ENCODE measurements at places on chromosomes 2 and 18.

DNA sequence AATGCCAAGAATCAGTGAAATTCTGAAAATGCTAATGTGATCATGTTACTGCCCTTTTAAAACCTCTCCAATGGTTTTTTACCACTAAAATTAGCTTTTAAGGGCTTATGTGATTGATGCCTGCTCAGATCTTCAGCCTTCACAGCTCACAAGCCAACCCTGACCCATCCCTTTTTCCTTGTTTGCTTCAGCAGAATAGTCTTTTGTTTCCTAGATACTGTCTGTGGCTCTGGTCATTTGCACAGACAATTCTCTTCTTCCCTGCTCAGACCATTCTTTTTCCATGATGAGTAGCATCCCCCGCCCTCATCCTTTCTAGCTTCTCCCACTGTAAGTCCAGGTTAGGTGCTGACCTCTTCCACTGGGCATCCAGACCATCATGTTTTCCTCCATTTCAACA is 164.9 kb upstream of the NT5C1B start:
- no peaks in the 10 kb centered on the region for H3K27me3 ChIP-seq
- no peak for DNase-seq
- H3K4me1 ChIP-seq, result no peaks in the 10 kb centered on the region

DNA sequence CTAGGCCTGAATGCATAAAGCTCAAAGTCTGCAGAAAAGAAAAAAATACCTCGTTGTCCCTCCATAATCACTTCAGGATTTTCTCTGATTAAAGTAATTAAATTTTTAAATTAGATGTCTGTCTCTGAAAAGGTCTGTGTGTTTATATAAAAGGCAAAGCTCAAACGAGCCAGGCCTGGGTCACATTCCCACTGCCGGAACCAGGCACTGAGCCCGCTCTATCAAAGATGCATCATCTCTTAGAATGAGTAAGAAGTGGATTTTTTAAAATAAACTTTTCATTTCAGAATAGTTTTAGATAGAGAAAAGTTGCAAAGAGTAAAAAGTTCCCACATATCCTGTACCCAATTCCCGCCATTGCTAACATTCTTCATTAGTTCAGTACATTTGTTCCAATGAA is 202.1 kb upstream of the KYNU start:
- no peaks in the 10 kb centered on the region for H3K27me3 ChIP-seq
- no peak overlapping the region for H3K4me3 ChIP-seq
- H3K36me3 ChIP-seq, result no peaks in the 10 kb centered on the region
- no peak for DNase-seq
- no peak overlapping the region for H3K27ac ChIP-seq

DNA sequence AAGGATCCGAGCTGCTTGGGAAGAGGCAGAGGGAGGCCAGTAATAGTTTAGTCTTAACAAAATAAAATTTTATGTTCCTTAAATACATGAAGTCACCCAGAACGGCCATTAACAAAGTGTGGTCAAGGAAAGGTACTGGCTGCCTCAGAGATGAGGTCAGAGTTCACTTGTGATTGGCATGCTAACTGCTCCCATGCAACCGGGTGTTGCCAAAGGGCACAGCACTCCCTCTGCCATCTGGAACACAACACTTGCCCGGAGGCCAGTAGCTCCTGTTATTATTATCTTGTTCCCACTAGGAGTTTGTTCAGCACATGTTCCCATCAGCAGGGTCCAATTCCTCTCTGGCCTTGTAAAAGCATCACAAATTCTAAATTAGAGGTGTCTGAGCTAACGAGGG is 207.0 kb downstream of the CYP26B1 start:
- no peaks in the 10 kb centered on the region for H3K4me1 ChIP-seq
- no peak overlapping the region for H3K4me3 ChIP-seq
- no peaks in the 10 kb centered on the region for H3K36me3 ChIP-seq
- DNase-seq, result no peak
- no peak overlapping the region for H3K27ac ChIP-seq
- H3K27me3 ChIP-seq, result no peaks in the 10 kb centered on the region

DNA sequence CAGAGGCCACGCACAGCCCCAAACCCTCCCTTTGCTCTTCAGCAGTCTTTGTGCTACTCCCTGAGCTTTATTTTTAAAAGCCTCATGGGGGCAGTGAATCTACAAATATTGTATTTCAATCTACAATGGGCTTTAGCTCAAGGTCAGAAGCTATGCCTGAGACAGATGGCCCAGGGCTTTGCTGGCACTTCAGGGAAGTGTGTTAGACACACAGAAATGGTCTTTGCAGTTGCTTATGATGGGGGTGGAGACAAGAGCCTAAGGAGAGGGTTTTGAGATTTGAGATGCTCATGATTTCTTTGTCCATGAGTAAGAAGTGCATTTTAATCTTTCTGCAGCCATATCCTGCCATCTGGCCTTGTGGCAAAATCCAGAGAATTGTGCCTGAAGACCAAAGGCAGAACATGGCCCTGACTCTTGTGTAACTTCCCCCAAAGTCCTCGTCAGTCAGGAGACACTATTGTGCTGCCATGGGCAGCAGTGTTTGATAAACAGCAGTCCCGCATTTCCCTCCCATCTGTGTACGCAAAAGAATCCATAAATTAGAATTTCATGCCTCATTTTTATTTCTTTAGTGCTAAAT is 92.6 kb downstream of the VAPA start:
- no peak overlapping the region for H3K4me3 ChIP-seq
- no peaks in the 10 kb centered on the region for H3K27me3 ChIP-seq
- no peak overlapping the region for H3K27ac ChIP-seq
- no peaks in the 10 kb centered on the region for H3K36me3 ChIP-seq

DNA sequence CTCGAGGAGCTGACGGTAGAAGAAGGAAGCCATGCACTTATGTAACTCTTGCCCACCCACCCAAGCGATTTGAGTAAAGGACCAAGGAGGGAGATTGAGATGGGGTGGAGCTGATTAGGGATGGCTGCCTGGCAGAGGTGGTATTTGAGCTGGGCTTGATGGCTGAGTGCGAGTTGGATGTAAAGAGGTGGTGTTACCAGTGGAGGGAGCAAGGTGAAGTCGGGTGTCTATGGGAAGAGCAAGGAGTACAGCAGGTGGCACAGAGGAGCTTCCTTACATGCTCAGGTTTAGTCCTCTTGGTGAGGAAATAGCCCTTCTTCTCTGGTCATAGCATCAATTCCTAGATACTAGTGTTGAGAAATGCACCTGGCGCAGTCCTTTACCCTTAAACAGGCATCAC is 294.2 kb upstream of the SKOR2 start:
- H3K36me3 ChIP-seq, result no peaks in the 10 kb centered on the region
- no peak overlapping the region for H3K4me3 ChIP-seq
- H3K4me1 ChIP-seq, result no peaks in the 10 kb centered on the region
- DNase-seq, result no peak

DNA sequence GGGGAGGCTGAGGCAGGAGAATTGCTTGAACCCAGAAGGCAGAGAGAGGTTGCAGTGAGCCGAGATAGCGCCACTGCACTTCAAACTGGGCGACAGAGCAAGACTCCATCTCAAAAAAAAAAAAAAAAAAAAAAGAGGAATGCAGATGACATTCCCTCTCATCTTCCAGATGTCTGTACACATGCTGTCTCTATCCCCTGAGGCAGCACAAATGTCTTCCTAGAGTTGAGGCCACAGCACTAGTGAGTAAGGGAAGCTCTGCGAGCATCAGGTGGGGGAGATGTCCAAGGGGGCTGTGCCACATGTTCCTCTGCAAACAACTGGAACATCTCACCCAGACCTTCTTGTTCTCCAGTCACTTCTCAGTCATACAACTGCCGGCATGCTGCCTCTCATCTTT is 35.6 kb upstream of the LRRC30 start:
- no peak for DNase-seq
- no peaks in the 10 kb centered on the region for H3K27me3 ChIP-seq
- H3K4me1 ChIP-seq, result no peaks in the 10 kb centered on the region
- H3K36me3 ChIP-seq, result no peaks in the 10 kb centered on the region
- no peak overlapping the region for H3K27ac ChIP-seq

DNA sequence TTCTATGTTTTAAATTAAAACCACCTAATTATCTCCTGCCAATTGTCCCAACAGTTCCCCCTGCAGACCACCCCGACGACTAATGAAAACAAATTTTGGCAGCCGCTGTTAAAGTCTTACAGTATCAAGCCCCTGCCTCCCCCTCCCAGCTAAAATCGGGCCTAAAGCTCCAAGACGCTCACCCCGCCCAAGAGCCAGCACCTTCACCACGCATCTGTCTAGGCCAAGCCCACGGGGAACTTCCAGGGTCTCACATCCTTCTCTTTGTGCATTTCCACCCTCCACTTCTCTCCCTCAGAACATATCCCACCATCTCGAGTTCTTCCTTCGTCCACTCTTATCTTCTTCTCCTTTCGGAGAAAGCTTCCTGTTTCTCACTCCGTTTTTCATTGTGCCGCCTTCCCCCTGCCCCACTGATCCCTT is 445 bp downstream of the PRPF40A start:
- no peaks in the 10 kb centered on the region for H3K27me3 ChIP-seq
- peaks cover 21% of the 10 kb centered on the region for H3K4me1 ChIP-seq
- DNase-seq, result no peak
- H3K27ac ChIP-seq, result peak overlapping the region; percentile 97
- H3K4me3 ChIP-seq, result peak overlapping the region; percentile 96

GRCh38 chr2:223815186-223815883 is 22.0 kb downstream of the AP1S3 start:
- no peaks in the 10 kb centered on the region for H3K36me3 ChIP-seq
- no peaks in the 10 kb centered on the region for H3K27me3 ChIP-seq
- H3K4me1 ChIP-seq, result no peaks in the 10 kb centered on the region
- H3K4me3 ChIP-seq, result no peak overlapping the region
- H3K27ac ChIP-seq, result no peak overlapping the region

All from pancreas (tissue), 10 donors.